Mucosa of descending colon (tissue), 3 donors: ENCODE measurements at places on chromosomes 3 and 15. TPM values are rescaled to one million over a fixed set of nuclear protein-coding genes. Genes with fewer than 3 reads are reported as not detected.
A peak's percentile ranks its signal among the peaks of the same experiment; 100 is the strongest.

Gene GOLGA8B
- 22.7 TPM for total RNA-seq

Gene HTR3E
- total RNA-seq, result 0.16 TPM

Gene TYRO3
- 1.9 TPM for total RNA-seq

Gene CRABP1
- total RNA-seq, result 2.4 TPM

Gene INKA1
- total RNA-seq, result 2.8 TPM

GRCh38 chr3:138950006-138950644 lies 3.1 kb downstream of the FOXL2NB start:
- no peak for DNase-seq

DNA sequence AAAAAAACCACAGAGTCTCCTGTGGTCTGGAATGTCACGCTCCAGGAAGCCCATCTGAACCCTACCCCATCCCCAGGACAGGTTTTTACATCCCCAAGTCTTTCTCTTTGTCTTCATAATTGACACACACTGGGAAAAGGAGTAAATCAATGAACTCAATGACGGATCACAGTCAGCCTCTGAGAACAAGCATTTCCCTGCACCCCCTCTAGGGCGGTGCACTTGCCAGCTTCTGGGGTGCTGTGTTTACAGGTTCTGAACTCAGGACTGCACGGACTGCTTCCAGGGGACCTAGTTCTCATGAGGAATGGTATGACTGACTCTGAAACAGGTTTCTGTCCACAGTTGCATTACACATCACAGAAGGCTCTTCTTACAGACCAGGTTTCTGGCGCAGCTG lies 81.1 kb downstream of the NUP210 start:
- DNase-seq, result no peak

DNA sequence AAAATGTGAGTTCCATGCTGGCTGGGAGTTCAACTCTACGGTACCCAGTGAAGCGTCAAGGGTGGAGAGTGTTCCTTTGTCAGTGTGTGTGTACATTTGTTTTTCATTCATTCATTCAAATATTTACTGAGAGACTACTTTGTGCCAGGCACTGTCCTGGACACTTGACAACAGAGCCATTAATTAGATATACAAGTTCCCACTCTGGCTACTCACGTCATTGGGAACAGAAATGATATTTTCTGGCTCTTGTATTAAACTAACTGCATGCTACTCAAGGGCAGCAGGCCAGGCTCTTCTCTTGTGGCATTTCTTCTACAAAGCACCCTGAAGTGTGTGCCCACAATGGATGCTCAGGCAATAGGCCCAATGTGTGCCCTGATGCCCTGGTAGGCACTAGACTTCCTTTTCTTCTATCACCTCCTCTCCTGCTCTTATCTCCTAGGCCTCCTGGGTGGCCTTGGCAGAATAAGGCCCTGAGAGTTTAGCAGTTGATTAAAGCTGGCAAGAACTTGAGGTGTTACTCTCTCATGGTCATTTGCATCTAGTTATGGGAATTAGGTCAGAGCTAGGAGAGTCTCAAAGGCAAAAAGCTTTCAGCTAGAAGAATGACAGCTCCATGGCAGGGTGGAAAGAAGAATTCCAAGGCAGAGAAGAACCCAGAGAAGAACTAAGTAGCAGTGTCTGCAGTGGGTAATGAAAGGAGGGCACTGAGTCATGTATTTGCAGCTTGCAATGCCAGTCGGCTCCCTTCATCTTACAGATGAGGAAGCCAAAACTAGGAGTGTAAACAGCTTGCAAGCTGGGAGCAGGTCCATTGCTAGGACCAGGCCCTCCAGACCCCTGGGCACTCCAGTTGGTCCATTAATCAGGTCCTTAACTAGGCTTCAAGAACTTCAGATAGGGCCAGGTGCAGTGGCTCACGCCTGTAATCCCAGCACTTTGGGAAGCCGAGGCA lies 14.0 kb upstream of the SMAD3 start:
- DNase-seq, result no peak

DNA sequence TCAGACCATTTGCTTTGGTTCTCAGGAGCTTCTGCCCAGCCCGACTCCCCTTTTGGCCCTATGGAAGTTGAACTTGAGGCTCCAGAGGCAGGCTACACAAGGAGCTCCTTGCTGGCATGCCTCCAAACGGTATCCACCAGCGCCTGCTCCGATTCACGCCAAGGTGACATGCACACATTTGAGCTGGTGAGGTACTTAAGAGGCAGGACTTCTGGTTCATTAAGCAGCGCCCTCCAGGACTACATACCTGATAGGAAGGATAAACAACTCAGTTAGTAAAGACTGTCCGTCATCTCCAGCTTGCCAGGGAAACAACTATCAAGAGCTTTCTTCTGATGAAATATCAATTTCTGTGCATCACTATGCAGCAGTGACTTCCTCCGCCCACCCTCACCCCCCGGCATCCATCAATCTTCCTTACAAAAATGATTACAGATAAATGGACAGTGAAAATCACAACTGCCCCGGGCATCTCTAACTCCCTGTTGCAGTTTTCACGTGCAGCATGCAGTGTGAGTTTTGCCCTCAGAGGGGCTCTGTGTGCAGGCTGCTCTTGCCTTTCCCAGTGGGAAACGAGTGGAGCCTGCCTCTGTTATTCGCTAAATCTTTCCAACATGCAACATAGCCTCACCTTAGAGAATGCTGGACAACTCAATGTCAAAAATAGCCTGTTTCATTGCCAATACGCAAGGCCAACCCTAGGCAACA lies 122.9 kb downstream of the ARRDC4 start:
- DNase-seq, result no peak

DNA sequence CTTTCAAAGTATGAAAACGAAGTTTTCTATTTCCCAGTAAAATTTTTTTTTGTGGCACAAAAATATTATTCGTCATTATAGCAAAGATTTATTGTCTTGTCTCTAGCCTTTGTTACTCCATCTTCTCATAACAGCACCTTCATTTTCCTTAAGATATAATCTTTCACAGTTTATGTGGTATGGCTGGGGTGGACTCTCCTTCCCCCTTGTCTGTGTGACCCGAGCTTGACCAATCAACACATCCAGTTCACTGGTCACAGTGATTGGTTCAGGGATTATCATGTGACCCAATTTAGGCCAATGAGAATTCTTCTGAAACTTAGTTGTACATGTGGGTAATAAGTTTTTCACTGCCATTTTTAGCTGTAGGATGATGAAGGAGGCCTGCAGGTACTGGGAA lies 71.2 kb upstream of the DCBLD2 start:
- DNase-seq, result no peak

DNA sequence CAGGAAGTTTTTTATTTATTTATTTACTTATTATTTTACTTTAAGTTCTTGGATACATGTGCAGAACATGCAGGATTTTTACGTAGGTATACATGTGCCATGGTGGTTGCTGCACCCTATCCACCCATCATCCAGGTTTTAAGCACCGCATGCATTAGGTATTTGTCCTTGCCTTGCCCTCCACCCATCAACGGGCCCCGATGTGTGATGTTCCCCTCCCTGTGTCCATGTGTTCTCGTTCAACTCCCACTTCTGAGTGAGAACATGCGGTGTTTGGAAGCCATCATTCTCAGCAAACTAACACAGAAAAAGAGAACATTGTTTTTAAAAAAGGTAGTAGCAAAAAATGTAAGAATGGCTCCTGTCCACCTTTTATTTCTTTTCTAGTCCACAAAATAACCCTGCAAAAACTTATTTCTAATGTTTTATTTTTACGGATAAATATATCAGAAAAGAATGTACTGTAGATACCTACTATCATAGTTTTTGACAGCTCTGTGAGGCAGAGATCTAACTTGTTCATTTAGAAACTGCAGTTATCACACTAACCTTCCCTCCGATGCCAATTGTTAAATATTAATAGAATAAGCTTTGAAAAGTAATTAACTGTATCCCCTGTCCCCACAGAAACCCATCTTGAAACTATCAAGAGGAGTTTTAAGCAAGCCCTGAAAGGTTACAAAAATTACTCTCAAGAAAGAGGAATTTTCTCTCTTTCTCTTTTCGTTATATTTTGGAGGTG lies 189.2 kb downstream of the LPP start:
- no peak for DNase-seq

DNA sequence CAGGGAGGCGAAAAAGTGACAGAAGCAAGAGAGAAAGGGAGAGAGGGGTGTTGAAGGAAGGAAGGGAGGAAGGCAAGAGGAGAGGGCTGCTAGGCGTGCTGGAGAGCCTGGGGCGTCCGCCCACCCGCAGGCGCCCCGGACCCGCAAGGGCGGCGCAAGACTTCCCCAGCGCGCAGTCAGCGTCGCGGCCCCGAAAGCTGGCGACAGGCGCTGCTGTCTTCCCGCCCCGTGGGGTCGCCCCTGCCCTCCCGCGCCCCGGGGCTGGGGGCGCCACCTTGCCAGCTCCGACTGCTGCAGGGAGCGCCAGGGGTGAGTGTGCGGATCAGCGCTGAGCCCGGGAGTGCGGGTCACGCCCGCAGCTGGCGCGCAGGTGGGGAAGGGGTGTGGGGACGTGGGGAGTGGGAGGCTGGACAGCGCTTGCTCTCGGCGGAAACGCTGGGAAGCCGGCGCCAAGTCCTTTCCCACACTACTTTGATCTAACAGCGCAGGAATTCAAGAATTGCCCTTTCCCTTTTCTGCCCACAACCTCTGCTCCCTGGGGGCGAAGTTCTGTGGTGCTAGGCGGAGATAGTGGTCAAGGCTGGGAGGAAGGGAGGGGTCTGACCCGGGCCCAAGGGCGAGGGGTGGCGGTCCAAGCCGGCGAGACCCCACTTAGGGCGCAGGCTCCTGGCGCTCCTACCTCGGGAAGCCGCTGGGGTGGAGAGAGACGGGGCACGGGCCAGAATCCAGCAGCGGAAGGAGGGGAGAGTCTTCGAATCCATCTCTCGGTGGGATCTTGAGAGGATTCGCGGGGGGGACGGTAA lies 266.1 kb downstream of the CGGBP1 start:
- no peak for DNase-seq

DNA sequence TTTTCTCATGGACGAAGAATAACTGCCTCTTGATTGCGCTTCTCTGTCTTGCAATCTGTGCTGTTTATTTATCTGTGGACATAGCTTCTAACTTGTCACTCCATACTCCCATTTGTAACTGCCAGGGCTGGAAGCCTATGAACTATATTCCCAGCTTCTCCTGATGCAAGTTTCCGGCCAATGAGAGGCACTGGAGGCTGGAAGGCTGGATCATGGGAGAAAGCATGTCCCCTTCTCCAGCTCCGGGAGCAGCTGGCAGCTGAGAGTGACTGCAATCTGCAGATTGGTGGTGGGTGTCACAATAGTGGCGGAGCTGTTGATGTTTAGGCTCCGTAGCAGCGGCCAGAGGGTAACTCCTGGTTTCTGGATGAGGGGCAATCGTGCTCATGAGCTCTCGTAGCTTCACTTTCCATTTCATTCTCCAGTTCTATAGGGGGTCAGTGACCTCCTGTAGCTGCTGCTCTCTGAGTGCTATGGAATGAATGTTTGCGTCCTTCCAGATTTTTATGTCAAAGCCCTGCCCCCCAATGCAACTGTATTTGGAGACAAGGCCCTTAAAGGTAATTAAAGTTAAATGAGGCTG lies 35.7 kb upstream of the PCSK6 start:
- no peak for DNase-seq

DNA sequence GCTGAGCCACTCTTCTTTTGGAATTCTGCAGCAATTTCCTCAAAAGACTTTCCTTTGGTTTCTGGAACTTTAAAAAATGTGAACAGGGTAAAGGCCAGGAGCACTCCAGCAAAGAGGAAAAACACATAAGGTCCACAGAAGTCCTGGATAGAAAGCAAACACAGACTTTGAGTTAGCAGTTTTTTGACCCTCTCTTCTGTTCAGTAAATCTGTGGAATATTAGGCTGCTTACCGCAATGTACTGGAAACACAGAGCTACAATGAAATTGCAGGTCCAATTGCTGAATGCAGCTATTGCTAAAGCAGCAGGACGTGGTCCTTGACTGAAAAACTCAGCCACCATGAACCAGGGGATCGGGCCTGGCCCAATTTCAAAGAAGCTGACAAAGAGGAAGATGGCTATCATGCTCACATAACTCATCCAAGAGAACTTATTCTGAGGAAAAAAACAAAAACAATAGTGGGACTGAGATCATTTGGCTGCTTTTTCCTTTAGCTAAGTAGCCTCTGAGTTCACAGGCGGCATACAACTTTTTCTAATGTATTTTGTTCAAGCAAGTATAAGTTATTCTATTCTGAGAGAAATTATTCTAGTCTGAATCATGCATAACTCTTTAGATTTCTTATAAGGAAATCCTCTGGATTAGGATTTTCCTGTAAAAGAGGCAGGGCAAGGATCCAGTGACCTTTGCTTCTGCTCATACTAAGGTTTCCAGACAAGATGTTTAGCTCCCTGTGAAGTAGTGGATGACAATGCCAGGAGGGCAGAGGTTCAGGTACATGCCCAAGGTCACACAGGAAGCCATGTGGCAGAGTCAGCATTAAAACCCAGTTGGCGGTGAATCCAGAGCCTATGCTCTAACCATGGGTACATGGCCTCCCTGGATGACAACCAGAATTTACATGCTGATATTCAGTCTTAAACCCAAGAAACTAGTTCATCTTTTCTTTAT lies 28.3 kb downstream of the SLC2A2 start:
- peak; percentile 31 for DNase-seq

- no peak for DNase-seq
Measured at GRCh38 chr15:82808634-82809041, 790 bp upstream of the WHAMM start.
